ENCODE measurements at places on chromosomes 16 and 17.

DNA sequence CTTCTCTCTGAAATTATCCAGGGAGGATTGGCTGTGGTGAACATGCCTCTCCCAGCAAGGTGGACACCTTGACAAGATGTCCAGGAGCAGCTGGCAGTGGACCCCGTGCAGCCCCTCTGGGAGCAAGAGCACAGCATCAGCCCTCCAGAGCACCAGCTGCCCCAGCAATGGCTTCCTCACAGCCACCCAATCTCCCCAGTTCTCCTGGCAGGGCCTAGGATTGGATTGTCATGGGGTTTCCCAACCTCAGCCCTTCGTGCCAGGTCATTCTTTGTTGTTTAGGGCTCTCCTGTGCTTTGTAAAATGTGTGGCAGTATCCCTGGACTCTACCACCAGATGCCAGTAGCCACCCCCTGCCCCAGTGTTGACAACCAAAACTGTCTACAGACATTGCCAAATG is 1.8 kb upstream of the KRT36 start:
- DNase-seq: no peak

- no peak for DNase-seq
These were observed 2.0 kb upstream of the UNKL start for GRCh38 chr16:1416521-1416941.

- no peak for DNase-seq
These were observed 911.6 kb upstream of the EEF2KMT start for GRCh38 chr16:6009151-6009550.

DNA sequence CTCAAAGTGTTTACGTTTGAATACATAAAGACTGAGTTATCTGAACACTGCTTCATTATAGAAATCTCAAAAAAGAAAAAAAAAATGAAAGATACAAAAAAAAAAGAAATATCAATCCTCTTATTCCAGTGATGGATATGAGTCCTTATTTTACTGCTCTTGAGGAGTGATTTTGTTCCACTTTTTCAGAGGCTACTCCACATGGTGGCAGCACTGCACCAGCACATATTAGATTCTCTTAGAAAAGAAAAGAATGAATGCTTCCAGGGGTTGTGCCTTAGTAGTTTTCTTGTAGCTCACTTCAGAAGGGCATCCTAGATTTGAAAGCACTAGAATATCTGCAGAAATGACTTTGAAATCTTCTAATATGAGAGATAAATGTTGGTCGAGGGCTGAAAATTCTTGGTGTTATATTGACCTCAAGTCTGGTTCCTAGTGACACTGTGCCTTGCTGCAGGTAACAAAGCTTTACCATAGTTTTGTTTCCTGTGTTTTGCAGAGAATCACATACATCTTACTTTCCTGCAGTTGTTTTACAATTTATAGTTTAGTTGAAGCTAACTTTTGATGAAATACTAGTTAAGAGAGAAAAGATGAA is 25.9 kb downstream of the AP2B1 start:
- DNase-seq: peak; percentile 64

- no peak for DNase-seq
These were observed 64.5 kb upstream of the TANC2 start for GRCh38 chr17:62901544-62901943.

- DNase-seq: no peak
These were observed 9.5 kb downstream of the HOXB4 start for GRCh38 chr17:48568499-48569239.

GRCh38 chr16:55434000-55434399 is 45.0 kb upstream of the MMP2 start:
- no peak for DNase-seq

DNA sequence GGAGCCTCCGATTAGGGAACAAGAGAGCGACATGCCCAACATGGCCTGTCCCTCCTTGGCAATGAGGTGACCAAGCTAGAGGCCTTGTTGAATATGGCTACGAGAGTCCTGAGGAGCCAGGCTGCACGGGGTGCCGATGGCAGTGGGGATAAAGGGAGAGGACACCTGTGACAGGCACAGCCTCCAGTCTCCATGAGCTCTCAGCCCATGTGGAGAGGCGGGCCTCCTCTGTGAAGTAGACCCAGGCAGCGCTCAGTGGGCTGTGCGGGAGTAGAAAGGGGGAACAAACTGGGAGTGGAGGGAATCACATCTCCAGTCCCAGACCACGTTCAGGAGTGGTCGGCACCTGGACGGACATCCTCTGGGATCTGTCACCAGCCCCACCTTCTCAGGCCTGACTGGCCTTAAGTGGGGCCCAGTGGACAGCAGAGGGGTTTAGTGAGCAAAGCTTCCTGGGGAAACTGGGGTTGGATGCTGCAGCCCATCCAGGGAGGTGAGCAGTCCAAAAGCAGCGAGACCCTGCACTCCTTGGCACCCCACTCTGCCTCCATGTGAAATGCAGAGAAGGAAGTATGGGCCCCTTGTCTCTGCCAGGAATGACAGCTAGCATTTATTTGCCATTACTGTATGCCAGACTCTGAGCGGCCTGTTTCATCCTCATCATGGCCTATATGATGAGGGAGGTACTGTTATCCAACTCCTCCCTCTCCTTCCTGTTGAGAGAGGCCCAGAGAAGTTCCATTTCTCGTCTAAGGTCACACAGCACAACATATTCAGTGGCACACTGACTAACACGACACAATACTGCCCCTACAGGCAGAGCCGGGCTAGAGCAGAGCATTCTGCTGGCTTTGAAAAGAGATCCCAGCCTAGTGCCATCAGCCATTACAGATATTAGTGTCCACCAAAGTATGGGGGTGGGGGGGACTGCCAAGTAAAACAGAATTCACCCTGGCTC is 4.5 kb upstream of the TMEM92 start:
- peak; percentile 88 for DNase-seq

DNA sequence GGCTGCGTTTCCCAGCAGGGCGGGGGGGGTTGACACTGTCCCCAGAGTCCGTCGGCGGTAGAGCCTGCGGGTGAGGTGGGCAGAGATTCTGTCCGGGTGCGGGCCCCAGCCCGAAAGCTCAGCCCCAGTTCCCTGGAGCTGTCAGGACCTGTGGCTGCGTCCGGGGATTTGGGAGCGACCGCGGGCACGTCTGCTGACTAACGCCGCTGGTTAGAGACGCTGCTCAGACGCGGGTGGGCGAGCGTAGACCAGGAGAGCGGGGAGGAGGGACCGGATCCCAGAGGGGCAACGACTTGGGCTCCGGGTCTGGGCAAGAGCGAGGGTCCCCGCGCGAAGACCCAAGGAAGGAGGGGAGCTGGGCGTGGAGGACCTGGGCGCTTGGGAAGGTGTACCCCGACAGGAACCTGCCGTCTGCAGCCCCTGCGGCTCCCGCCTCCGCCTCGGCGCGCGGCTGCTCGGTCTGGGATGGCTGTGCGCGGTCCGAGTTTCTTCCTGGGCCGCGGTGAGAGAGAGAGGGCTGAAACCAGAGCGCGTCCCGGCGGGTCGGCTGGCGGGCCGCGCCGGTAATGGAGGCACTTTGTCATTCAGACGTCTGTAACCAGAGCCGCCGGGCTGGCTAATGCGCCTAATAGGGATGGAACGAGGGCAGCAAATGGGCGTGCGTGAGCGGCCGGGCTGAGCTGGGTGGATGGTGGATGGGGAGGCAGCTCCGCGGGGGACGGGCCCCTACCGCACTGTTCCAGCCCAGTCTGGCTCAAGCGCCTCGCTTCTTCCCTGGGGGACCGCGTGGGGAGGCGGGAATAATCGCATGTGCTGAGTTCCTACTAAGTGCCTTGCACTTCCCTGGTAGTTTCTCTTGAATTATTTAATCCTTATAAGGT is 2.3 kb downstream of the NGFR start:
- DNase-seq: peak; percentile 56

All from GM23248 (cell line).